ENCODE measurements at places on chromosomes 1 and 21.

DNA sequence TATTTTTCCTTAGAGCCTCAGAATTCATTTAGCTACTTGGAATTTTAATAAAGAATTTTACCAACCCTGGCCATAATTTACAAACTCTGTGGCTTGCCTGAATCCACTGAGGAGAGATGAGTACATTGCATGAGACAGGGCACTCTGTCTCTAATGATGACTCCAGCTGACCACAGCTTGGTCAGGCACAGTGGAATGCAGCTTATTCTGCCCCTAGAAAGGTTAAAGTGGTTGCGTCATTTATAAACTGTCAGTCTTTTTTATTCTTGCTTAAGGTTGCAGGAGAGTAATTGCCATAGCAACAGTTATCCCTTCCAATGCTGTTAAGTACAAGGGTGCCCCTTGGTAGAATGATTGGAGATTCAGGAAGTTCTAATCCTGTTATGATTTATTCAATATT, 28.3 kb downstream of the PDE4B start:
- DNase-seq = no peak

DNA sequence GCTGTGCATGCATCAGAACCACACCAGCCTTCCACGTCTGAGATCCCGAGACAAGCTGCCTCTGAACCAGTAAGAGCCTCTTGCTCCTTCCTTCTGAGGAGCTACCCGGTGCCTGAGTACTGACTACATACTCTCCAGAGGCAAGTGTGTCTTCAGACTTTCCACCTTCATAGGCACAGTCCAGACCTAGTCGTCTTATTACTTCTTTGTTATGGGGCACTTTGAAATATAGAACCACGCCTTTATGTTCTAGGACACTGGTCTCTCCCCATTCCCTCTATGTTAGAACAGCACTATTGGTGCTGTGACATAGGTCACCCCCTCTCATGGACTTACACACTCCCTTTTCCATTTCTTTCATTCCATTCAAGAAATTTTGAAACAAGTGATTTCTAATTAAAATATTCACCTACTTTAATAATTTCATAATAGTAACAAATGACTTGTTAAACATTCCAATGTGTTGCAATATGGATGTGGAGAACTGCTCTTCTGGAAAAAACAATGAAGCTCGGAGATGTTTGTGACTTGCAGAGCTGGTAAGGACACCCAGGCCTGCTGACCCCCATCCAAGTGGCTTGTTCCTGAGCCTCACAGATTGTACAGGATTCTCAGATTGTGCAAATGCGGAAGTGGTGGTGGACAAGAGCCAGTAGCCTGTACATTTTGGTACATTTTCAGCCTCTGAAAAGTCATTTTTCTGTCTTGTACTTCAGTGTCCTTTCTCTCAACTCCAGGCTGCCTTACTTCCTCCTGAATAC, 76.1 kb upstream of the SIPA1L2 start:
- no peak for DNase-seq

GRCh38 chr1:67110352-67110751, 24.4 kb downstream of the C1orf141 start:
- DNase-seq = peak; percentile 52

DNA sequence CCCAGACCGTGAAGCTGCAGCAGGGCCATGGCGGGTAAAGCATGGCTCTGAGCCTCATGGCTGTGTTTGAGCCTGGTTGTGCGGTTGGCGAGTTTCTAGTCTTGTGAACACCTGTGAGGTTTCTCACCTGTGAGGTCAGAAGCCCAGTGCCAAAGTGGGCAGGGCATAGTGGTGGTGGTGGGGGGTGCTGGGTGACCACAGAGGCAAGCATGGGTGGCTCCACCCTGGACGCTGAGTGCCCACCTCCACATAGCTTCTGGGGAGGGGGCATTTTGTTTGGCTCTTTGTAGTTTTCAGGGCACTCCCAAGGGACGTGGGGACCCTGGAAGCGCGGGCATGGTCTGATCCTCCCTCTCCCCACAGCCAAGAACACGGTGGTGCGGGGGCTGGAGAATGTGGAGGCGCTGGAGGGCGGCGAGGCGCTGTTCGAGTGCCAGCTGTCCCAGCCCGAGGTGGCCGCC, 91.1 kb downstream of the TRIM11 start:
- DNase-seq = no peak

- DNase-seq = no peak
Observed at GRCh38 chr1:103177108-103177775, 68.9 kb upstream of the COL11A1 start.

DNA sequence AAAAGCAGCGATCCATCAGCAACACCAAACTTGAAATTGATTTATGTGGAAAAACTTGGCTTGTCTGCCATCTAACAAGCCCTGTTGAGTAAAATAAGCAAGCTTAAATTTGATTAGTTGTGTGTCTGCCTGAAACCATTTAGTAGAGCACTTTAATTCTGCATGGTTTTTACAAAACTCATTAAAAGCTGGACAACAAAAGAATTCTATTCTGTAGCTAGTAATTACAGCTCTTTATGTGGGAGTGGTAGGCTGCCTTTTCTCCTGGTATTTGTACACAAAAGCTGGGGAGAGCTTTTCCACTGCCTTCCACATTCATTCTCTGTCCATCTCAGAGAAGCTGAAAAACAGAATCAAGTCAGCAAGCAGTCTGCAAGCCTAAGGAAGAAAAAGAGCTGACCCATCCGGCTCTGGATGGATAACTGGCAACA, 1.7 kb downstream of the ETS2 start:
- no peak for DNase-seq

DNA sequence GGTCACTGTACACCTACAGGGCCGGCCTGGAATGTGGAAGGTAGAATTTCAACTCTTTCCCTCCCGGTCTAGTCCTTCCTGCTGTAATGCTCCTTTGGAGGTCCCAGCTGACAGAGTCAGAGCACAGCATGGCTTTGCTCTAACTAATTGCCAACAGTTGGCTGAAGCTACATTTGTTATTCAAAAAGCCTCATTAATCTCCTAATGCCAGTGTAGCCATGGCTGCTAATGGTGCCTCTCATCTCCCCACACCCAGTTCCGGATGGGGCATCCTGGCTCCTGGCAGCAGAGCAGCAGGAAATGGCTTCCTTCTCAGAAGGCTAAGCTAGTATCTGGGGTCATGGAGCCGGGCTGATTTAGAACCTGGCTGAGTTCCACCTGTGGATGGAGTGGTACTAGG, 18.7 kb upstream of the CAMK1G start:
- no peak for DNase-seq

DNA sequence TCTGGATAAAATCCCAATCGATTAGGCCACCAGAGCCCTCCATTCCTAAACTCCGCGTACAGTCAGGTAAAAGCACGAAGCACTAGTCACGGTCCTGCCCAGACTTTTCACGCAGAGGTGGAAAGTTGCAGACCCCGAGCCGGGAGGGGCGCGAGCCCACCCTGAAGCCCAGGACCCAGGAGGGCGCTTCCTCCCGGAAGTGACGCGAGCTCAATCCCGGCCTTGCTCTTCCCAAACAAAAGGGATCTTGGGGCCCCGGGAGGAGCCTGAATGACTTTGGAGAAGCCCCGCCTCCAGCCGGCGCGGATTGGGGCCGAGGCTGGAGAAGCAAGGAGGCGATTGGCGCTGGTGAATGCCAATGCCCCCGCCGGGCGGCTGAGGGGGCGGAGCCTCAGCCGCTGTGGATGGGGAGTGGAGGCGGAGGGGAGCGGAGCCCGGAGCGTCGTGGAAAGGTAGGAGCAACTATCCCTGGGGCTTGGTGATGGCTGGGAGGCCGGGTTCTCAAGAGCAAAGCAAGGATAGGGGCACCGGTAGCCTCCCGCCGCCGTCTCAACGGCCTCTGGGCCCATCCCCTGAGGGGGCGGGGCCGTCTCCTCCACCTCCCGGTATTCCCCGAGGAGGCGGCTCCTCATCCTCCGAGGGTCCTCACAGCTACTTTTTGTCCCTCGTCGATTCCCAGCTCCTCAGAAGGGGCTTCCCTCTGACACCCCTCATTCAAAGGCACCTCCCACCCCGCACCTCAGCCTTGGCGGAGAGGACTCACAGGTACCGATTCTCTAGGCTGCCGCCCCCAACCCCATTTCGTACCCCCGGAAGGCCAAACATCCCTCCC, at the start of gene CTTNBP2NL:
TSS of gene CTTNBP2NL (plus strand) at position 394 of the 832 bp plus-strand sequence. CDS start 19,952 bp downstream, outside the sequence.
- peak; percentile 92 for DNase-seq

DNA sequence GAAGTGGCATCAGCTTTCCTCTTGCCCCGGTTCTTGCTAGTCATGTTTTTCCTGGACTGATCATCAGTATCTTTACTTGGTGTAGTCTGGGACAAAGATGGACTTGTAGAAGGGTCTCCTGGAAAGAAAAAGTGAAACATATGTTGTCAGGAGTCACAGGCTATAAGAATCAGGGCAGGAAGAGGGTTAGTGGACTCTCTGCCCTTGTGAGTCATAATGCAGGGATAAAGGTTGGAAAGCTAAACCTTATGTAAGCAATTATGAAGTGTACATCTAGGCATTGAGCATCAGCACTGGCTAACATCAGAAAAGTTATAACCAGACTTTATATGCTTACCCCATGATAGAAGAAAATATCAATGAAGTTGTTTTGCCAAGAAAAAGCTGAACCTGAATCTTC, 51.2 kb downstream of the XKR8 start:
- no peak for DNase-seq

DNA sequence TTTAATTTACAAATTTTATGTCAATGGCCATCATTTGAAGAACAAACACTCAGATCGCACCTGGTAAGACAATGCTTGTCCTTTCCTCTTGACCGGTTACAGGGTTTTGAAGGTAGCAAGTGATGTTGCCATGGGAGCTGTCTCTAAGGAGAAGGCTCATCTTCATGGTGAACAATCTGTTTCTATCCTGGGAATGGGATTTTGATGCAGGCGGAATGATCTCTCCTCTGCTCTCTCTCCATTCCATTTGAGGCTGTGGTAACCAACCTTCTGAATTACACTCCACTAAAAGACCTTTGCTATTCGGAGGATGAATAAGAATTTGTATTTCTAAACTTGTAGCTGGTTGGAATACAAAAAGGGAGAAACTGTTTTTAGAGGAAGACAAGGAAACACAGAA, 57.9 kb upstream of the SLC5A9 start:
- no peak for DNase-seq

GRCh38 chr1:188769181-188769580, 1708.5 kb downstream of the BRINP3 start:
- no peak for DNase-seq

DNA sequence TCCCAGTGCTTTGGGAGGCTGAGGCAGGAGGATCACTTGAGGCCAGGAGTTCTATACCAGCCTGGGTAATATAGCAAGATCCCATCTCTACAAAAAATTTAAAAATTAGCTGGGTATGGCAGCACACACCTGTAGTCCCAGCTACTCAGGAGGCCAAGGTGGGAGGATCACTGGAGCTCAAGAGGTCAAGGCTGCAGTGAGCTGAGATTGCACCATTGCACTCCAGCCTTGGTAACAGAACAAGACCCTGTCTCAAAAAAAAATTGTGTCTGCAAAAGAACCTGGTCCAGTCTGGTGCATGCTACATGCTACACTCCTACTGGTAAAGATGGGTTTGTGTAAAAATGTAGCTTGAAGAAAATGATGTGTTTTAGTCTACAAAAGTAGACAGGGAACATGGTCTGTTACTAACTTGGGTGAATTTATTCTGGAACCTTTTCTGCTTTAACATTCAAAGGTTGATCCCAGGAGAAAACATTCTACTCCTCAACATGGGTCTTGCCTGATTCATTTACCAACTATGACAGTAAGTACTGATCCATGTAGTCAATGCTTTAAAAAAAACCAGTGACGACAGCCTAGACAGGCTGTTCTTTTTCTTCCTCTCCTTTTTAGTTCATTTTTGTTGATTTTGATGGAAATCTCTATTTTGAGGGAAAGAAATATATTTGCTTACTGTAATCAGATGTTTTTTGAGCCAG, 32.7 kb upstream of the ENAH start:
- no peak for DNase-seq

GRCh38 chr1:204268101-204268500, 54.3 kb upstream of the GOLT1A start:
- no peak for DNase-seq

- no peak for DNase-seq
Observed at GRCh38 chr1:83581747-83582146, 417.2 kb downstream of the TTLL7 start.

- DNase-seq = peak; percentile 93
Observed at GRCh38 chr1:16032388-16033102, 10.7 kb downstream of the CLCNKA start.

GRCh38 chr1:25543005-25543424, 391 bp upstream of the LDLRAP1 start:
- DNase-seq = no peak

- DNase-seq = no peak
Observed at GRCh38 chr1:154104433-154105082, 50.3 kb downstream of the NUP210L start.

- no peak for DNase-seq
Observed at GRCh38 chr1:174397261-174397660, 50.5 kb upstream of the GPR52 start.

GRCh38 chr1:201507360-201507675, 395 bp upstream of the CSRP1 start:
- DNase-seq = no peak

GRCh38 chr1:238608144-238608543, 717.4 kb upstream of the ZP4 start:
- no peak for DNase-seq

- no peak for DNase-seq
Observed at GRCh38 chr1:64476251-64476952, 6.5 kb downstream of the CACHD1 start.

- DNase-seq = peak; percentile 98
Observed at GRCh38 chr1:27959792-27960603, at the start of gene XKR8. Gene XKR8 (plus strand): TSS chr1:27959973. CDS start chr1:27960070, 97 bp downstream.

GRCh38 chr1:86795316-86795715, 90.9 kb downstream of the SH3GLB1 start:
- DNase-seq = no peak

GRCh38 chr1:64594446-64594845, 124.5 kb downstream of the CACHD1 start:
- no peak for DNase-seq

DNA sequence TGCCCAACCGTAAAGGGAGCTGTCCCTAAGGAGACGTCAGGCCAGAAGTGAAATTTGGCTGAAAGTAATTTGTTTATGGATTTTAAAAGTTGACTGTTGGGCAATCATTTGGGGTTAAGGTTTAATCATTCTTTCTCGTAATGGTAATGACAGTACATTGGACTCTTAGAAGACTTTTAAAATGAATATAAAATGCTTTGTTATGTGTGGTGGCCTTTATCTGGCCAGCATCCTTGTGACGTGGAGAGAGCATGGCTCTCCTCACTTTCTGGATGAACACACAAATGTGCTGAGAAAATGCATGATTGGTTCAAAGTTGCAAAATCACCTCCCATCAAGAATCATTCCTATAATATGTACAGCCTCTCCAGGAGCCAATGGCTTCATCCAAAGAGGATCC, 160.2 kb downstream of the DHRS3 start:
- DNase-seq = no peak

GRCh38 chr1:111943846-111944749, 45.4 kb downstream of the KCND3 start:
- no peak for DNase-seq

GRCh38 chr1:15425521-15425920, 12.7 kb upstream of the CTRC start:
- DNase-seq = no peak

All from GM13976 (cell line).